Vagina (tissue), 2 donors: ENCODE measurements at places on chromosomes 1 and 21.

- no peak for DNase-seq
Measured at GRCh38 chr1:158078569-158079080, 85.2 kb downstream of the KIRREL1 start.

DNA sequence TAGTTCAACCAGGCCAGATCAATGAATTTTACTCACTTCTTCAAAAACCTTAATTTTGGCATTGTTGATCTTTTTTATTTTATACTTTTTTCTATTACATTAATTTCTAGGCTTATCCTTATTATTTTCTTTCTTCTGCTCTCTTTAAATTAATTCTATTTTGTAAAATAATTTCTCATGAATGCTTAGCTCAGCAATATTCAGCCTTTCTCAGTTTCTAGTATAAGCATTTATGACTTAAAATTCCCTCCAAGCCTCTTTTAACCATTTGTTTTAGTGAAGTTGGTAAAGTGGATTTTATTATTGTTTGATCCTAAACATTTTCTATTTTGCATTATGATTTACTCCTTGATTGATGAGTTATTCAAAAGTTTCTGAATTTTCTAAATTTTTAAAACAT, 20.6 kb upstream of the SAMD13 start:
- no peak for DNase-seq

- no peak for DNase-seq
Measured at GRCh38 chr21:25732091-25732760, 2.5 kb downstream of the ATP5PF start.

- DNase-seq, result no peak
Measured at GRCh38 chr1:233907151-233907550, 2.7 kb downstream of the SLC35F3 start.

DNA sequence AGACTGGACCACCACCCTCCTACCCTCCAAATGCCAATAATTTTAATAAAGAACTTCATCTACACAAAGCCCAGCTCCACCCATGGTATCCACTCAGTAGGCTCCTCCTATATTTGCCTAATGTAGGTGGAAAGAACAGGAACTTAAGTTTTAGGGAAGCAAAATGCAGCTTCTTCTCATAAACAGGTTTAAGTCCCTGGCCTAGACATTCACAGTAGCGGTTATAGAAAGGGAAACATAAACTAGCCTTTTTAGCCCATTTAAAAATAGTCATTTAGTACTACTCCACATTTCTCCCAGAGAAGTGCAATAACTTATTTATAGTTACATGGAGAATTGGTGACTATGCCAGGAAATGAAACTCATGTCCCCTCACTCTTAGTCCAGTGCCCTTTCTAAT, 56.6 kb upstream of the CPLANE2 start:
- DNase-seq, result no peak

DNA sequence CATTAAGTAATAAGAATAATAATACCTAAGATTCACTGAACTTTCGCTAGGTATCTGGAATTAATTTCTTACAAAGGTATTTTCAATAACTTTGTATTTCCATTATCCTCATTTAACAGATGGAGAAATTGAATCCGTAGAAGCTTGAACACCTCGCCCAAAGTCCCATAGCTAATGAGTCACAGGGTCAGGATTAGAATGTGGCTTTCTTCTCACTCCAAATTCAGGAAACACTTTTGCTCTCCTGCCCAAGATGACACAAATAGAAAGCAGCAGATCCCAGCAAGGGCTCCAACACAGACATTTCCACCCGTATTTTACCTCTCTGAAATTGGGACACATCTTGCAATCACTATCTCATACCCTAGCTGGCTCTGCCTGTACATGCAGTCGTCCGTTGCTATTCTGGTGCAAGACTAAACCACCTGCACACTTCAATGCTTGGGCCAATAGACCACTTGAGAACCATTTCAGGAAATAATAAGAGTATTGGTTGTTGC, 125.9 kb upstream of the GREM2 start:
- DNase-seq, result no peak

DNA sequence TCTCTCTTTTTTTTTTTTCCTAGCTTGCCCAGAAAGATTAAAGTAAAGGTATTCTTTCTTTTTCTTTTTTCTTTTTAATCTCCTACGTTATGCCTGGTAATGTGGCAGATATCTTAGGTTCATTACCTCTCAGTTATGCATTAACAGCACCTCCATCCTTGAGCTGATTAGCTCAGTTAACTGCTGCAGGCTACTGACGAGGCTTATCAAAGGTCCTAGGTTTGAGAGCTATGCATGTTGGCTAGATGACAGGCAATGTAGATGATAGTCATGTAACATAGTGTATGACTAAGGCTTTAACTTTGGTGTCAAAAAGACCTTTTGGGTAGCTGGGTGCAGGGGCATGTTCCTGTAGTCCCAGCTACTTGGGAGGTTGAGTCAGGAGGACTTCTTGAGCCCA, 53.7 kb upstream of the CACYBP start:
- DNase-seq, result no peak

DNA sequence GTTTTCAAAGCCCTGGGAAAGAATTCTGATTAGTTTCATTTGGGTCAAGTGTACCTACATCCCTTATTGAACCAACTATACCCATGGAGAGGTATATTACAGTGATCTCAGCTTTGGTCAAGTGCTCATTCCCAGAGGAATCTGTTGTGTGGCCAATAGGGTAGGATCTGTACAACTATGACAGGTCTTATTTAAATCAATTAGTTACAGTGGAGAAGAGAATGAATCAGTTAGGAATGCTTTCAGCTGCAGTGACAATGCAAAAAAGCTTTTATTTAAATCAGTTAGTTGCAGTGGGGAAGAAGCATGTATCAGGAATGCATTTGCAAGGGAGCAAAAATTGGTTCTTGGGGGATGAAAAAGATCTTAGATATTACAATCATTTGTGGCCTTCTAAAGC, 119.0 kb downstream of the FGGY start:
- DNase-seq, result no peak

GRCh38 chr1:156407344-156407743, 38.3 kb downstream of the RHBG start:
- DNase-seq, result no peak

GRCh38 chr1:196302981-196303380, 305.3 kb downstream of the KCNT2 start:
- no peak for DNase-seq

DNA sequence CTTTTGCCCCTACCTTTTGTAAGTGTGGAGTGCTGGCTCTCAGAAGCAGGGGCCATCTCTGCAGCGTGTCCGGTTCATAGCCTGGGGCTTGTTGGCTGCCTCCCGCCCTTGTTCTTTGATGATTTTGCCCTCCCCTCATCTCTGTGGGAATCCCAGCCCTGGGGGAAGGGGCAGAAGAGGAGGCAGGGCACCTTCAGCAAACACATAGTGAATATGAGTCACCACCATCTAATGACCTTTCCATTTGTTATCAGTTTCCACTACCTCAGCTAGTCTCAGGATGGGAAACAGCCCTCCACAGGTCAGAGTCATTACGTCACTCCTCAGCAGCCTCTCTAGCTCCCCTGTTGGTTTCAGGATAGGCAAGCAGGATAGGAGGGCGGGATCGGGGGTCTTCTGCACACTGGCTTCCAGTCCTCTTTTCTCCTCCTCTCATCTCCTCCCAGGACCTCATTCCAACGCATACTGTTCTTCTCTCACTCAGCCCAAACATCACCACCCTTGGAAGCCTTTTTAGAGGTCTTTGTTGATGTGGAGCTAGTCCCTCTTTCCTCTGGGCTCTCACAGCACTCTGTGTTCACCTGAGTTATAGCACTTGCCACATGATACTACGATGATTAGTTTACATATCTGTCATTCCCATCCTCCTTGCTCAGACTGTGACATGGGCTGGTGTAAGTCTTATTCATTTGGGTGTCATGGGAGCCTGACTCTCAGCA, 15.8 kb downstream of the GADD45A start:
- DNase-seq, result no peak

- no peak for DNase-seq
Measured at GRCh38 chr1:99623554-99623953, 22.4 kb upstream of the PALMD start.

- no peak for DNase-seq
Measured at GRCh38 chr1:235246022-235246948, 81.7 kb downstream of the ARID4B start.

DNA sequence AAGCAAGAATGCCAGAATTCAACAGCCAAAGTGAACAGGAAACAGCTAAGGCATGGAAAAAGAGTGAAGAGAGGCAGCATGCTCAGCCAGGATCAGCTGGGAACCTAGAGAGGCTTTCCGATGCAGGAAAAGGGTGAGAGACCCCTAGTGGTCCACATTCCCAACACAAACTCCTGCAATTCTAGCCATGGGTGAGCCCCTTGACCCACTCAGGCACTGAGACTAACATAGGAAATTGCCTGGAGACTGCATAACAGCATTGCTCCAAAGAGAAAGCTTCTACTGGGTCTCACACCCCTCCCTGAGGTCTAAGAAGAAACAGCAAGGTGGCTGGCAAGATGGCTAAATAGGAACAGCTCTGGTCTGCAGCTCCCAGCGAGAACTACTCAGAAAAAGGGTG, 123.2 kb downstream of the LHX8 start:
- DNase-seq, result no peak

DNA sequence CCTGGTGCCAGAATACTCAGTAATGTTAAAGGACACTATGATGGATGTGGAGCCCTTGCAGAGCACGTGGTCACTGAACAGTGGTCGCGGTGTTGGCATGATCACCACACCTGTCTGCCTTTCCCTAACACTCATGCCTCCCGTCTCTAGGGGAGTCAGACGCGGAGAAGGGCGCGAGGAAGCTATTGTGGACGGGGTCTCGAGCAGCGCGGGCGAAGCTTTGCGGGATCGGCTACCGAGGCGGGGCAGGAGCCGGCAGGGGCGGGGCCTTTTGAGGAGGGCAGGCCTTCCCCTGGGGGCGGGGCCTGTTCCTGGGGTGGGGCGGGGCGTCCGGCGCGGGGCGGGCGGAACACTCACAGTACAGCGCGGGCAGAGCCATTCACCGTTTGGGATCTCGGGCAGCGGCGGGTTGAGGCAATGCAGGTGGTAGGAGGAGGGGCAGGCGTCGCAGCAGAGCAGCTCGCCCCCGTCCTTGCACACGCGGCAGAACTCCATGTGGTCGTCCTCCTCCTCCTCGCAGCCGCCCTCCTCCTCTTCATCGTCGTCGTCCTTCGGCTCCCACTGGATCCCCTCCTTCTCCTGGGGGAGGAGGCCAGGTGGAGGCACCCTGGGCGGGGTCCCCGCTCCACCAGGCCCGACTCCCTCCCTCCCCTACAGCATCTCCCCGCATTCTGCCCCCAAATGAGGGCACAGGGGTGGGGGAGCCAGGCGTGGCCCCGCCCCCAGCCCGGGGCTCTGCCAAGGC, 31.5 kb downstream of the CHD5 start:
- DNase-seq, result no peak

GRCh38 chr1:12464045-12464461, 154.0 kb downstream of the DHRS3 start:
- no peak for DNase-seq

- no peak for DNase-seq
Measured at GRCh38 chr1:9200441-9200840, 34.1 kb upstream of the H6PD start.

DNA sequence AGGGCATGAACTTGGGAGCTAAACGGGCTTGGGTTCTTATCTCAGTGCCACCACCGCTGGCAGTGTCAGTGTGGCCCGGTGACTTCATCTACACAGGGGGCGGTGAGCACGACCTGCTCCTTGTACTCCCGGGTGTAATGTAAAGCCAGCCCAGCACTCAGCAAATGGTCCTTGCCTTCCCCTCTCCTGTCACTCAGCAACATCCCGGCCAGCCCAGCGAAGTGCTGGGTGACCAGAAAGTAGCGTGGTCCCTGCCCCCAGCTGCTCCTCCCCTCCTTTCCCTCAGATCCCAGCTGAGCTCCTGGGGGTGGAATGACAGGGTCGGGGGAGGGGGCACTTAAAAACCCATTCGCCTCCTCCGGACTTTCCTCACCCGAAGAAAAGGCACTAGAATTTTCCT, 7.2 kb downstream of the KCNN3 start:
- no peak for DNase-seq

DNA sequence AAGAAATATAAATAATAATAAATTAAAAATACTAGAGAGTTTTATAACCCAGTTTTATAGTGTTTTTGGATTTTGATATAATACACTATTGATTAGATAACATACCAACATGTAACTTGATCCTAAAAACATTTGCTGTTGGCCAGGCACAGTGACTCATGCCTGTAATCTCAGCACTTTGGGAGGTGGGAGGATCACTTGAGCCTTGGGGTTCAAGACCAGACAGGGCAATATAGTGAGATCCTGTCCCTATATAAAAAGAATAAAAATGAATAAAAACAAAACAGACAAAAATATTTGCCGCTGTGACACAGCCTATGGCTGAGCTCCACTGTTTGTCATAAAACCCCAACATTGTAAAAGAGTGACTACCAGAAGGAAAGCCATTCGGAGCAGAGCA, 26.1 kb downstream of the VPS13D start:
- DNase-seq, result no peak

DNA sequence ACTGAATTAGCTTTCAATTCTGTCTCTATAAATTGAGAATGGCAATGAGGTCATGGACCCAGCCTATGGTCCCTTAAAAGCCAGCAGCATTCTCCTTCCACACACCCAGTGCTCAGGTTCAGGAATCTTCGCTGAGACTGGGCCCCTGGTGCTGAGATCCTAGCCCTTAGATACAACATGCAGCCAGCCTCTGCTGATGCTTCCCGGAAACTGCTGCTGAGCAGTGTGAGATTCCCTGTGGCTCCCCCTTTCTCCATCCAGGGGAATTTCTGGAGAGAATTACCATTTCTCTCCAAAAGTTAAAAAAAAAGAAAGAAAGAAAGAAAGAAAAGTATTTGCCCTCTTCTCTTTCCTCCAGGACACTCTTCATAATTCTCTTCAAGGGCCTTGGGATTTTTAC, 31.7 kb upstream of the RALGPS2 start:
- no peak for DNase-seq

GRCh38 chr1:158781104-158781503, at the start of gene OR6N2:
Gene OR6N2, minus strand, starts transcription at chr1:158781204. Its CDS starts 3,569 bp downstream, at chr1:158777635.
- no peak for DNase-seq

DNA sequence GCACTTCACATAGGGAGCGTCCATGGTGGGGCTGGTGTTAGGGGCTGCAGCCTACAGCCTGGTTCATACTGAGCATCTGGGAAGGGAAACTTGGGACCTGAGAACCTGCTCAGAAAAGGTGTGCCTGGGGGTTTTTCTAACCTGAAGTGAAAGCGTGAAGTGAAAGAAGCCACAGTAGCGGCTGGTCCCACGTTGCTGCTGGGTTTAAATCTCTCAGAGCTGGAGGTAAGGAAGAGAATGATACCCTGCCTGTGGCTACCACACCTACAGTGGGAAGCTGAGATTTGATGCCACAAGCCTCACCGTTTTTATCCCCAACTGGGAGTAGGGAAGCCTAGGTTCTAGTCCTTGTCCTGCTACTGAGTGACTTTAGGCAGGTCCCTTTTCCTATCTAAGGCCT, 21.0 kb upstream of the FUCA1 start:
- no peak for DNase-seq

GRCh38 chr1:84742653-84743052, 52.4 kb upstream of the SSX2IP start:
- DNase-seq, result no peak

- DNase-seq, result no peak
Measured at GRCh38 chr1:27331922-27332321, 9.9 kb upstream of the SYTL1 start.

- DNase-seq, result no peak
Measured at GRCh38 chr1:232511172-232511571, 118.8 kb downstream of the SIPA1L2 start.

GRCh38 chr1:21439345-21439720, 604 bp upstream of the NBPF3 start:
- no peak for DNase-seq

GRCh38 chr1:228081578-228082213, 812 bp upstream of the ARF1 start:
- no peak for DNase-seq
